Calu3 (cell line): ENCODE measurements at places on chromosomes 11 and 22. TPM values are rescaled to one million over a fixed set of nuclear protein-coding genes. Genes with fewer than 3 reads are reported as not detected.

DNA sequence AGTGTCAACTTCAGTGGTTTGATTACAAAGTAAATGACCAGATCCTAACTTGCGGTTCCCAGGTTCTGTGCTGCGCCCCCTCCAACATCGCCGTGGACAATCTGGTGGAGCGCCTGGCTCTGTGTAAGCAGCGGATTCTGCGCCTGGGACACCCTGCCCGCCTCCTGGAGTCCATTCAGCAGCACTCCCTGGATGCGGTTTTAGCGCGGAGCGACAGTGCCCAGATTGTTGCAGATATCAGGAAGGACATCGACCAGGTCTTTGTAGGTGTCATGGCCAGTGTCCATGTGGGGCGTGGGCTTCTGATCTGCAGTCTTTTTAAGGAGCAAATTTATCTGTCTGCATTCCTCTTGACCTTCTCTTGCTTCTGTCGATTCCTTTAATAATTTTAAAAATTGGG lies 11.1 kb downstream of the IGHMBP2 start:
- H3K4me1 ChIP-seq: no peaks in the 10 kb centered on the region
- no peak overlapping the region for H3K4me3 ChIP-seq
- H3K36me3 ChIP-seq: peaks cover 39% of the 10 kb centered on the region

DNA sequence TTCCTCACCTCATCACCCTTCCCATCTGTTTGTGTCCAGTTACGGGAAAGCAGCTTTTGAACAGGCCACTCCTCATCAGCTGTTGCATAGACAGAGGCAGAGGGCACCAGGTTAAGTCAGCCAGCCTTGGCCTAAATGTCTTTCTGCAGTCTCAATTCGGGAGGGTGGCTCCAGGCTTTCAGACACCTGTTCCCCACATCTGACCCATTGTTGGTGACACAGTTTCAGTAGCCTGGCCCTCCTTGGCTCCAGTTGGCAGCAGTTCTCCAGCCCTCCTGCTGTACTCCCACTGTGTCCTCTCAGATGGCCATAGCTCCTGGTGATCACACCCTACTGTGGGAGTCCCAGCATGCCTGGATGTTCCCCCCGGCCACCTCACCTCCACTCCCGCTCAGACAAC lies 70.8 kb upstream of the MYOD1 start:
- no peak overlapping the region for H3K4me3 ChIP-seq
- H3K27me3 ChIP-seq: no peaks in the 10 kb centered on the region
- no peak for DNase-seq
- no peaks in the 10 kb centered on the region for H3K36me3 ChIP-seq
- no peak overlapping the region for H3K27ac ChIP-seq
- H3K4me1 ChIP-seq: peaks cover 25% of the 10 kb centered on the region

- no peaks in the 10 kb centered on the region for H3K4me1 ChIP-seq
- no peak for DNase-seq
- H3K27ac ChIP-seq: no peak overlapping the region
- H3K36me3 ChIP-seq: no peaks in the 10 kb centered on the region
Measured at GRCh38 chr11:39712581-39712980, 1746.9 kb downstream of the LRRC4C start.

The RRM1 gene
- total RNA-seq: 80.2 and 83.2 TPM in 2 replicates

DNA sequence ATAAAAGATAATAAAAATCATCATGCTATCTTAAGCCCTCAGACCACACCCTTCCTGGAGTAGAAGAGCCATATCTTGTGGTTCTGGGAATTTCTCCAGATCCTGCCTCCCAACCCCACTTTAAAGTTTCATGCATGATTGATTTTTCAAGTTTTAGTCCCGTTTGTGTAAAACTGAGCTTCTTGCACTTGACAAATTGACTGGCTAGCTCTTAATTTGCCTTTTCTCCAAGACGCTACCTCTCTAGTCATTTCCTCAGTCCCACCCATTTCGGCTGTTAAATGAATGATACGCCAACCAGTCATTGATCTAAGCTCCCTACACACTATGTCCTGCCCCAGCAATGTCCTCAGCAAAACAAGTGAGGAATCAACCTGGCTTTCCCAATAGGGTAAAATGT lies 71.8 kb upstream of the TEAD1 start:
- no peaks in the 10 kb centered on the region for H3K27me3 ChIP-seq
- H3K36me3 ChIP-seq: no peaks in the 10 kb centered on the region
- H3K4me1 ChIP-seq: peaks cover 12% of the 10 kb centered on the region
- H3K27ac ChIP-seq: no peak overlapping the region
- no peak for DNase-seq
- H3K4me3 ChIP-seq: no peak overlapping the region

DNA sequence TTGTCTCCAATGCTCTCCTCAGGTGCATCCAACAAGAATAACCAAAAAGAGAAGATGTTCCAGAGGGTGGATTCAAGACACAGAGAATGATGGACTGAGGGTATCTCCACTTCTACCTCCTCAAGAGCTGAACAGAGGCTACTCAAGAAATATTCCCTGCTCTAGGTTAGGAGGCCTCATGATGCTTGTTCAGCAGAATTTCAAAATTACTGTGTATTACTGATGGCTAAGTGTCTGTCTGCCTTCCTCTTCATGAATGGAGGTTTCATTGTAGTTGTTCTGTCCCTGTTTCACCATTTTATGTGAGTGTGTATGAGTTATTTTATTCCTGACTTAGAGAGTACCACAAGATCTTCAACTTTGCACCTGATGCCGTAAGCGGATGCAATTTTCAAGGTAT lies 76.8 kb downstream of the JRKL start:
- H3K4me3 ChIP-seq: no peak overlapping the region
- H3K27ac ChIP-seq: no peak overlapping the region
- no peak for DNase-seq
